ENCODE measurements at places on chromosomes 5 and 9.

- no peak for DNase-seq
Observed at GRCh38 chr9:92535940-92536850, at the start of gene ECM2. ECM2 (minus strand) TSS chr9:92535990; CDS start chr9:92522866, 13,124 bp downstream.

DNA sequence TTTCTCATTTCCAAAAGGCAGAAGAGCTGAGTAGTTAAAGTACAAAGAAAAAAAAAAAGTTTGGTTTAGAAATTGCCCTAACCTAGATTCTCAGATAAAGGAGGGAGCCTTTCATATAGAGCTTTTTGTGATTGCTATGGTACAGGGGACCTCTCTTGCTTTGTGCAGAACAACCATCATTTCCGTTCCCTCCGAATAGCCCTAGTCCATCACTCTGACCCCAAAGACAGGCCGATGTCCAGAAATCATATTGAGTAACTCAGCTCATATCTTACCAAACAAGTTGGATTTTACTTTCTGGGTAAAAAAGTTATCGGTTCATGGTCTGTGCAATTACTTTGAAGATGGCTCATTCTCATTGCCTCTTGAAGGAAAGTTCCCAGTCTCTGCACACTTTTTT lies 36.7 kb upstream of the COL15A1 start:
- DNase-seq = no peak

GRCh38 chr9:125960626-125961025 lies 213.5 kb downstream of the PBX3 start:
- no peak for DNase-seq

DNA sequence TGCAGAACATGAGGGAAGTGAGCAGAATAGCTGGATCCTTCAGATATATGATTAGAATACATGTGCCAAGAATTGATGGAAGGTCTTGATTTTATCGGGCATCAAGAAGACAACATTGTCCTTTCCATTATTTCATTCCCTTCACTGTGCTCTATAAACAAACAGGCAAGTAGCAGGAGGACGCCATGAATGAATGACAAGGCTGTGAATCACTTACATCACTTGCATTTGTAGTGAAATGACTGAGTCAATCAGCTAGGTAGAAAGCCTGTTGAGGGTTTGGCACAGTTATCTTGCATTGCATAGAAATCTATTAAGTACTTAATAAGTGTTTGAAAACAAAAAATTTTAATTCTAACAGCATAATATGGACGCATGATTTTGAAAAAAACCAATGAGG lies 548.8 kb upstream of the IZUMO3 start:
- no peak for DNase-seq

- no peak for DNase-seq
Observed at GRCh38 chr9:94112716-94113465, 28.6 kb downstream of the PTPDC1 start.

- no peak for DNase-seq
Observed at GRCh38 chr5:95727764-95728191, 3.4 kb upstream of the RHOBTB3 start.

DNA sequence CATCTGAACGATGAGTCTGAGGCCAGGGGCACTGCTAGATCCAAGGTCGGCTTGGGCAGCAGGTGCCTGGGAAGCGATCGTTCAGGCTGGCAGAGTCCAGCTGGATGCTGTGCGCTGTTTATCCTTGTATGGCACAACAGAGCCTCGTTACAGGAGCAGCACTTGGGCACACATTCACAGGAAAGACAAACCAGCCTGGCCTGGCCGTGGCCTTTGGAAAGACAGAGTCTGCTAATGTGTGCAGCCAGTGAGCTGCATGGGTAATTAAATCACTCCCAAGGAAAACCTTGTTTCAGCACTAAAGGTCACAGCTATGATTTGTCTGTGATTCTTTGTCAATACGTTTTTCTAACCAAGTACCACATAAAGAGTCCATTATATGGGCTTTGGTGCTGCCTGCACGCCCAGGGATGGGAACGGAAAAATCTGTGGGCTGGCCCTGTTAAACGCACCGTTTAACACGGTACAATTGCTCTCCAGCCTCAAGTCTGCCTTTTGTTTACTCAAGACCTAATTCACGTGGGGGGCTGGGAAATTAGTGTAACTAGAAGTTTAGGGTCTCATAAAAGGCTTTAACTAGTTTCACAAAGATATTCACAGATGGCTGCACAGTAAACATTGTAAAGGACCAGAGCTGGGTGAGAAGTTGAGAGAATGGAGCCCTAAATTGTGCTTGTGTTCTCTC lies 509.3 kb downstream of the KDM4C start:
- no peak for DNase-seq

DNA sequence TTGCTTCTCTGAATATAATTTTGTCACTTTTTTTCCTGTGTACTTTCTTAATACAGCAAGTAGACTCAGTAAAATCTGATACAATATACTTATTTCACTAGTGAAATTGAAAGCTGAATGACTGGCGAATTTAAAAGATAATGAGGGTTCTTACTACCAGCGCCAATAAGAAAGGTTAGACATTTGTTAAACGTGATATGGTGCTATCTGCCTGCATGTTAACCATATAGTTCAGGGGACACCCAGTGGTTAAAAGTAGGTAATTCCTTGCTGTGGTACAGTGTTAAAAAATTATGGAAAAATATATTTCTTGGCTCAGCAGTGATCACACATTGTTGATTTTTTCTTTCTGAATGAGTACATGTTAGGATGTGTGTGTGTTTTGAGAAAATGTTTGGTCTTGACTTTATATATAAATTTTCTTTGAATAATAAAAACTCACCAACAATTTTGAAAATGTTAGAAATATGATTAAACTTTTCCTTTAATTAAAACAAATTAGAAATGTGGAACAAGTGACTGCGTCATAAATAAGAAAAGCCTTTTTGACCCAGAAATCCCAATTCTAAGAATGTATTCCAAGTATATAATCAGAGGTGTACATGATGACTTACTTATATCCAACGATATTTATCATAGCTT lies 25.8 kb downstream of the CAST start:
- no peak for DNase-seq

DNA sequence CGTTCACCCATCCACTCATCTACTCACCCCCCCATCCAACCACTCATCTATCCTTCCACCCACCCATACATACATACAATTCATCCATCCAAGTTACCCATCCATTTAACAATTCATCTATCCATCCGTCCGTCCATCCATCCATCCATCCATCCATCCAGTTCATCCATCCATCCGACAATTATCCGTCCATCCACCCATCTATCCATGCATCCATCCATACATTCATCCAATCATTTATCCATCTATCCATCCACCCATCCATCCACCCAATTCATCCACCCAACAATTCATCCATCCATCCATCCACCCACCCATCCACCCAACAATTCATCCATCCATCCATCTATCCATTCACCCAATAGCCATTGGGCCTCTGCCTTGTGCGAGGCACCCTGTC lies 173.2 kb upstream of the MVB12B start:
- no peak for DNase-seq

DNA sequence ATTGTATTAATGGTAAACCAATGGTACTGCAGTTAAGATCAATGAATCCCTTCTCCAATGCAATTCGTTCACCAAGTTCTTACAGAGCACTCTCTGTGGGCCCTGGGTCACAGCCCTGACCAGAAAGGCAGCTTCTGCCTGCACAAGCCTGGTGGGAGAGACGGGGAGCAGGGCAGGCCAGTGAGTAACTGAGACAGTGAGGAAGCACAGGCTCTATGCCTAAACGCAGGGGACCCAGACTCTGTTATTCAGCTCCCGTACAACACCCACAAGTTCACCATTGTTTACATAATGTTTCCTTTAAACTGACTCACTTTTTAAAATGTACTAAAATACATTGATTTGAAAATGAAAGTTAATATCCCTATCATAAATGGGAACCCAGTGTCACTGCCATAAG lies 40.5 kb upstream of the CTSL start:
- no peak for DNase-seq

GRCh38 chr5:109998726-109999125 lies 309.0 kb downstream of the MAN2A1 start:
- DNase-seq = no peak

DNA sequence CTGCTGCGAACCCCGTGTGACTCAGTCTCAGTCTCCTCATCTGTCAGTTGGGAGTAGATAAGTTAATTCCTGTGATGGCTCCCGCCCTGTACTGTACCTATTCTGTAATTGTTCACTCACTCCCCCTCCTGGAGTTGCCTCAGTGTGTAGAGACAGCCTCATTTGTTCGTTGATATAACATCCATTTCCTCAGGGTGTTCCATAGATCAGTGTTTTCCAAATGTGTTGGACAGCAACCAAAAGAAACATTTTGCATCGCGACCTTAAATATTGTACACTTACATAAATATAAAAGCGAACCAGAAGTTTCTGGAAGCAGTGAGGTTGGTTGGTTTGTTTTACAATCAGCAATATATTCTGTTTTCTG lies 698 bp downstream of the NFX1 start:
- no peak for DNase-seq

- no peak for DNase-seq
Observed at GRCh38 chr5:131996210-131997025, 15.0 kb downstream of the ACSL6 start.

DNA sequence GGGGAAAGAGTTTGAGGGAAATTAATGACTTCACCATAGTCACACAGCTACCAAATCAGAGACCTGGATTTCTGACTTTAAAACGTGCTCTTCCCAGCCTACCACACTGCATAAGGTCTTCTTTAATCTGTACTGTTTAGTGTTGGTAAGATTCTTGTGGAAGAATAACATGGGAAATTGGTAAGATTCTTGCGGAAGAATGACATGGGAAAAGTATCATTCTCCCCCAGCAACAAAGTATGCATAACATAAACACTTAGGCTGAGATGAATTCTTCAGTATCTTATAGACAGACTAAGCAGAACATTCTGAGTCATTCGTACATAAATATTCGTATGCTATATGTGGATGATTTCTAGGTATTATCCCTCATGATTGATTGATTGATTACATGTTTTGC lies 170.4 kb downstream of the FOCAD start:
- no peak for DNase-seq

DNA sequence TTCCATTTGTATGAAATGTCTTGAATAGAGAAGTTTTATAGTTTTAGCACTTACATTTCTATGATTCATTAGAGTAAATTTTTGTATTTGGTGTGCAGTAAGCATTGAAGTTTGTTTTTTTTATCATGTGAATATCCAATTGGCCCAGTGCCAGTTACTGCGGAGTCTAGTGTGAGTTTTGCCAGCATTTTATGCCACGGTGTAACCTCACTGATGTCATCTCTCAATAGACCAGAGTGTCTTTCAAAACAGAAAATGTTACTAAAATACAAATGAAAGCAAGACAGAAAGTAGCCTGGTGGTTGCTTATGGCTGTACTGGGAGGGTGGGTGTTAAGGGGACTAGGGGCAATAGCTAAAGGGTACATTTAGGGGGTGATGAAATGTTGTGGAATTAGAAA lies 62.8 kb downstream of the IPPK start:
- no peak for DNase-seq

DNA sequence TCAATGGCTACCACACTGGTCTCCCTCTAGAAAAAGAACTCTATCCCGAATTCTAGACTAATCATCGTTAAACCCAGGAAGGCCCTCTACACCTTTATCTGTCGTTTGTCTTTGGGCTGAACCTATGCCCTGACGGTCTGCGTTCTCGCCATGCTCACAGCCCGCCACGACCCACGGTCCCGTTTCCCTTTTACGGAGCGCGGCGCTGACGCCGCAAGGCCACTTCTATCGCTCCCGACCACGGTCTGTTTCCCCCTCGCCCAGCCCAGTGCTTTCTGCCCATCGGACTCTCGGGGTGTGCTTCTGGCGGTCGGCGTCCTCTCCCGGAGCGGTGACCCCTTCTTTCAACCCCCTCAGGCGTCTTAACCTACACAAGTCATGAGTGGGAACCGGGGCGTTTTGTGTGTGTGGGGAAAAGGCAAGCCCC lies 974 bp downstream of the C9orf40 start:
- DNase-seq = peak; percentile 19

GRCh38 chr9:121682201-121682600 lies 30.8 kb downstream of the DAB2IP start:
- DNase-seq = no peak

DNA sequence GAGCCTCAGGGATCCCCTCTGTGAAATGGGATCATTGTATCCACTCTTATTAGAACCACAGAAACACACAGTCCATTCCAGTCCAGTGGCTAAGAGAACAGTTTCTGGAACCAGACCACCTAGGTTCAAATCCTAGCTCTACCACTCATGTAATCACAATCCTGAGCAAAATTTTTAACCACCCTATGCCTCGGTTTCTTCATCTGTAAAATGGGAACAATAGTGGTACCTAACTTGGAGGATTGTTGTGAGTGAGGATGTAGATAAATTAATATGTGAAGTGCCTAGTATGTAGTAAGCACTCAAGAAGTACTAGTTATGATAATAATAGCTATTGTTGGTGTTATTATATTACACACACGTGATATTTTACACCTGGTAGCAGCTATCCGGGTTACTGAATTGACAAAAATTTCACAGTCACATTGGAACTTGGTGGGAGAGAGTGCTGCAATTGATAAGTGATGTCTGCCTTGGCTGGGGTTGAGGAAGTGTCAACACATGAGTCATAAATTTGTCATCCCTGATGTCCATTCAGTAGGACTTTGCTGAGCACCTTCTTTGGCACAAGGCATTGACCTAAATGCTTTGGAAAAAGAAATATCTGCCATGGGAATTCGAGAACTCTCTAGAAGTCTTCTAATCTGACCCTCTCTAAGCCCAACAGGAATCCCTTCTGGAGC lies 68.4 kb downstream of the COL27A1 start:
- no peak for DNase-seq

- no peak for DNase-seq
Observed at GRCh38 chr9:24245988-24246387, 299.7 kb downstream of the IZUMO3 start.

DNA sequence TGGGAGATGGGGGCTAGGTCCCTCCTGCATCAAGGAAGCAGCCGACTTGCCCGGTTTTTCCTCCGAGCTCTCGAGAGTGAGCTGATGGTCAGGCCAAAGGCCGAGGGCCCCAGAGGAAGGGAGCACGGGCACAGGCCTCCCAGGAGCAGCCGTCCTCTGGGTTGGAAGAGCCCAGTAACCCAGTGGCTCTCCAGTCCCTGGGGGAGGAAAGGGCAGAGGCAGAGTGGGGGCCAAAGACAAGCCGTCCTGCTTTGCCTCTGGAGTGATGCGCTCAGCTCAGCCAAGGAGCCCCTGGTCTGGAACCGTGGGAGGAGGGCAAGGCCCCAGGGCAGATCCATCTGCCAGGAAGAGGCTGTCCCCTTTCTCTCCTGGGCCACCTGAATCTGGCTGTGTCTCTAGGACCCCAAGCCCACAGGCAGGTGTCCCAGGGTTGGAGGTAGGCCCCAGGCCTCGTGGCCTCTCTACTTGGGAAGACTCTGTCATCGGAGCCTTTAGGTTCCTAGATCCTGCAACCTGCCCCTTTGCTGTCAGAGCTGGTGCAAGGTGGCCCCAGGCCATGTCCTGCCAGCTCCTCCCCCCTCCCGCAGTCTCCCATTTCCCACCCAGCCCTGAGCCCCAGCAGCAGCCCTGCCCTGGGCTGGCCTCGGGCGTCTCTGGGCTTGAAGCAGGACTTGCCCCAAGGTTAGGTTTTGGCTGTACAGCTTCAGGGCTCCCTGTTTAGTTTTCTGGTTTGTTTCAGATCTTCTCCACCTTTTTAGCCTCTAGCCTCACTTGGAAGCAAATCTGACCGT lies 224.1 kb downstream of the CACNA1B start:
- DNase-seq = no peak

DNA sequence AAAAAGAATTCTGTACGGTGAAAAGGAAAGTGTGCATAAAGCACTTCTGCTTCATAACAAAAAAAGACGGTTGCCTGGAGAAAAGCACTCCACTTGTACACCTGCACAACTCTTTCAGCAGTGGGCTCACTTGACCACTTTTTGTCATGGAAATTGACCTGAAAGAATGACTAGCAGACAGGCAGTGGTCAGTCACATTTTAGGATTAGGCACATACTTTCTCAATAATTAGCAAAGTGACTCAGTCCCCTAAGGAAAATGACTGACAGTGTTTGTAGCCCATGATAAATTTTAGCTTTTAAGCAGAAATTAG lies 169.3 kb downstream of the FANCC start:
- no peak for DNase-seq
